Trophoblast cell (in vitro differentiated cells and primary cell): ENCODE measurements at places on chromosomes 5 and 9.

GRCh38 chr5:57494104-57495098 lies 11.8 kb upstream of the ACTBL2 start:
- DNase-seq, result peak; percentile 88

DNA sequence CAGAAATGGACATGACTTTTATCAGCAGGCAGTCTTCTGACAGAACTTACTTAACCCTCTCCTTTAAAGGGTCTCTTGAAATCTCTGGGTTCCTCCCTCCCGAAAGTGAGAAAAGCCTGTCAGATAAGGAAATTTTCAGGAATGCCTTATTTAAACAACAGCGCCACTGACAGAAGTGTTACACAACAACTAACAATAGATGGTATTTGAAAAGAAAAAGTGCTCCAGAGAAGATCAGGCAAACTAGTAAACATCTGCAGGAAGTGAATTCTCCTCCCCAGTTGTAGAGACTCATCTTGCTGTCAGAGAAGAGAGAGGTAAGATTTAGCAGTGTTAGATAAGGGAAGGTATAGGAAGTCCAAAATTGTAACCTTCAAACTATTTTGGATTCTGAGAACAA lies 107.2 kb upstream of the NFIL3 start:
- no peak for DNase-seq

DNA sequence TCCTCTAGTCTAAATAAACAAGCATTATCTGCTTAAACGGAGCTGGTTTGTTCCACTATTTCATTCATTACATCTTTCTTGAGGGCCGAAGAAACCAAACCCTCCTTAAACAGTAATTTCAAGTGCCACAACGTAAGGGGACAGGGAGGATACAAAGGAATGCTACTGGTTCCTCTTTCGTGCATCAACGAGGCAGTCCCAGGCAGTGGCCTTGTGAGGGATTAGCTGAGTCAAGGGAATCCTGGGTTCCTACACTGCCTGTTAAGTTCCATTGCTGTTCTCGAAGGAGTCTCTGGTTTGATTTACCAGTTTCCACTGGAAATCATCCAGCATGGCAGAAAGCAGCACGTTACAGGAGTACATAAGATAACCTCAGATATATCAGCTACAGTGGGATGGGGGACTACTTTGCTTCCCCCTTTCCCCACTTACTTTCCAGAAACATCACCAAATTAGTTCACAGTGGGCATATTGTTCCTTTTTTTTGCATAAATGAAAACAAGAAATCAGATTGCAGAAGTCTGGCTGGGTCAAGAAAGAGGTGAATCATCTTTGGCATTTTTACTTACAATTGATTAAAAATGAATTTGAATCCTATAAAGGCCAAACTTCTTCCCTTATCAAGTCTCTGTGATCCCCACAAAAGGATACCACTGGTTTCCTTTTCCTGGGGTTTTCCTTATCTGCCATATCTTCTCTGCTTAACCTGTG lies 2.5 kb upstream of the RANBP3L start:
- DNase-seq, result no peak

DNA sequence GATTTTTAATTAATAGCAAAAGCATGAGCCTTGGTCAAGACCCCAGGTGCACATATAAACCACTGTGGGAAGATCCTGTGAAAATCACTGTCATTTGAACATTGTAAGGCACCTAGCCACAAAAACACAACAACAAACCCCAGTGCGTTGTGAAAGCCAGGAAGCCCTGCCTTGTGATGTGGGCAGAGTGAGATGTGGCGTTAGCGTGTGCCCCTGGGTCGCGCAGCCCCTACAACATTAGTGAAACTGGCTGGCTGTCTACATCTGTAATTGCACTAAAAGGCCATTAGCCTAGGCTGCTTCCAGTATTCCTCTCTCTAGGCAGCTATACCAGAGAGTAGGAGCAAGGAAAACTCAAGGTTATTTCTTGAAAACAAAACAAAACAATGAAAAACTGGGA lies 21.1 kb upstream of the PDZD2 start:
- no peak for DNase-seq

- DNase-seq, result no peak
Observed at GRCh38 chr9:127878001-127878651, 651 bp upstream of the AK1 start.
